Thoracic aorta (tissue), 2 donors: ENCODE measurements at places on chromosomes 2 and 18. TPM values are rescaled to one million over a fixed set of nuclear protein-coding genes. Genes with fewer than 3 reads are reported as not detected.

The GRP gene
- not detected for total RNA-seq

The TMEM163 gene
- total RNA-seq = 0.14 TPM

DNA sequence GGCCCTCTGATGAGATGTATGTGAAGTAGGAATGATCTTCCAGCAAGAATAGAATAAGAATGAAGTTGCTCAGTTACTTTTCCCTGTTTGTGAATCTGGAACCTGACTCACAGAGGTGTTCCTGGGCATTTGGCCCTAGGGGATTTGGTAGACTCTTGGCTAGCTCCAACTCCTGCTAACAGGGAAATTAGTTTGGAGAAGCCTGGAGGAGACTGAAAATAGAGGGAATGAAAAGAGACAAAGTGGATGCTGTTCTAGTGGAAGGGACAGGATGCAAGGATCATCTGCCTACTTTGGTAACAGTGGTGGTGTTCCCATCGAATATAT is 19.6 kb downstream of the TMEM17 start:
- no peak overlapping the region for H3K4me3 ChIP-seq
- no peaks in the 10 kb centered on the region for H3K36me3 ChIP-seq

DNA sequence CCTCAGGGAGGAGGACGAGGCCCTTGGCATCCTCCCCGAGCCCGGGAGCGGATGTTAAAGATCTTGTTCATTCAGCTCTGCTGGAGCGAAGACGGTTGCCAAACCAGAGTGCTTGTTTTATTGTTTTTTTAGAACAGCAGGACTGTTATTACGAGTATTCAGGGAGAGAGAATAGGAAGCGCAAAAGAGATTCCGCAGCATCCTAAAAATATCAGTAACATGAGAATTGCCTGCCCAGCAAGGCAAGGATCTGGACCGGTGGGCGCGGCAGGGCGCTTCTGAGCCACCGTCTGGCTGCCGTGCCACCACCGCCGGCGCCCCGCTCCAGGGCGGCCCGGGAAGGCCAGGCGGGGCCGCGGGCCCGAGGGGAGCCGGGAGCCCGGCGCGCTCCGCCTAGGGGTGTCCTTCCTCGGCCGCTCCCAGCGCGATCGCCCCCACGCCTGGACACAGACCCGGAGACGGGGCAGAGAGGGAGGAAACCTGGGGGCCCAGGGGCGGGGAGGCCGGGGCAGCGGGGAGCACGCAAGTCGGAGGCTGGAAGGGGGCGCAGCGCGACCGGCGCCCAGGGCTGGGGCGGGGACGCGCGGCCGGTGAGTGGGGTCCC is 843 bp downstream of the CYS1 start:
- peaks cover 8% of the 10 kb centered on the region for H3K4me1 ChIP-seq
- peak overlapping the region; percentile 89 for H3K27ac ChIP-seq
- no peaks in the 10 kb centered on the region for H3K36me3 ChIP-seq
- no peaks in the 10 kb centered on the region for H3K27me3 ChIP-seq

- H3K27me3 ChIP-seq = no peaks in the 10 kb centered on the region
- H3K27ac ChIP-seq = no peak overlapping the region
- no peaks in the 10 kb centered on the region for H3K36me3 ChIP-seq
- no peak for DNase-seq
- no peak overlapping the region for H3K4me3 ChIP-seq
These were observed 108.5 kb upstream of the RND3 start for GRCh38 chr2:150595803-150596470.

DNA sequence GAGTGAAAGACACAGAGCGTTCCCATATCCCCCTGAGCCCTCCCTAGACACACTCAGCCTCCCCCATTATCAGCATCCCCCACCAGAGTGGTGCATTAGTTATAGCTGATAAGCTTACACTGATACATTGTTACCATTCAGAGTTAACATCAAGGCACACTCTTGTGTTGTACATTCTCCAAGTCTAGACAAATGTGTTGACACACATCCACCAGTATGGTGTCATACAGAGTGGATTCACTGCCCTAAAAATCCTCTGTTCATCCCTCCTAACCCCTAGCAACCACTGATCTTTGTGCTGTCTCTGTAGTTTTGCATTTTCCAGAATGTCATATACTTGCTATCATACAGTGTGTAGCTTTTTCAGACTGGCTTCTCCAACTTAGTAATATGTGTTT is 78.0 kb upstream of the RPL31 start:
- peaks cover 19% of the 10 kb centered on the region for H3K4me1 ChIP-seq
- H3K27me3 ChIP-seq = no peaks in the 10 kb centered on the region
- H3K4me3 ChIP-seq = peak overlapping the region; percentile 71
- no peaks in the 10 kb centered on the region for H3K36me3 ChIP-seq
- no peak for DNase-seq

DNA sequence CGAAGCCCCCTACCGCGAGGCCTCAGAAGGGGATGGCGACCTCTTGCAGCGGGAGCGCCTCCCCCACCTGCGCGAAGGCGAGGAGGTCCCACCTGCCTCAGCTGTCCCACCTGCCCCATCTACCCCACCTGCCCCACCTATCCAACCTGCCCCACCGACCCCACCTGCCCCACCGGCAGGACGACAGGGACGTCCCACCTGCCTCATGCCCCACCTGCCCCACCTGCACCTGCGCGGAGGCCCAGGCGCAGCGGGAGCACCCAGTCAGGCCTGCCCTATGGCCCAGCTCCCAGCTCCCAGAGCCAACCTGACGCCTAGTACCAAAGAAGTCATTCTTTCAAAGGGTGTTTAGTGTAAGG is 489.1 kb upstream of the SMIM21 start:
- no peaks in the 10 kb centered on the region for H3K27me3 ChIP-seq
- H3K27ac ChIP-seq = no peak overlapping the region
- H3K4me3 ChIP-seq = peak overlapping the region; percentile 70

GRCh38 chr2:221435171-221435570 is 136.9 kb downstream of the EPHA4 start:
- H3K4me3 ChIP-seq = no peak overlapping the region
- H3K4me1 ChIP-seq = peaks cover 12% of the 10 kb centered on the region
- H3K36me3 ChIP-seq = peaks cover 6% of the 10 kb centered on the region
- no peaks in the 10 kb centered on the region for H3K27me3 ChIP-seq

The FOSL2 gene
- total RNA-seq = 311 TPM

The RIF1 gene
- total RNA-seq = 48.2 TPM
